ENCODE measurements at places on chromosomes 6 and 20.

GRCh38 chr6:111986651-111987050 lies 67.3 kb upstream of the CCN6 start:
- DNase-seq, result no peak

DNA sequence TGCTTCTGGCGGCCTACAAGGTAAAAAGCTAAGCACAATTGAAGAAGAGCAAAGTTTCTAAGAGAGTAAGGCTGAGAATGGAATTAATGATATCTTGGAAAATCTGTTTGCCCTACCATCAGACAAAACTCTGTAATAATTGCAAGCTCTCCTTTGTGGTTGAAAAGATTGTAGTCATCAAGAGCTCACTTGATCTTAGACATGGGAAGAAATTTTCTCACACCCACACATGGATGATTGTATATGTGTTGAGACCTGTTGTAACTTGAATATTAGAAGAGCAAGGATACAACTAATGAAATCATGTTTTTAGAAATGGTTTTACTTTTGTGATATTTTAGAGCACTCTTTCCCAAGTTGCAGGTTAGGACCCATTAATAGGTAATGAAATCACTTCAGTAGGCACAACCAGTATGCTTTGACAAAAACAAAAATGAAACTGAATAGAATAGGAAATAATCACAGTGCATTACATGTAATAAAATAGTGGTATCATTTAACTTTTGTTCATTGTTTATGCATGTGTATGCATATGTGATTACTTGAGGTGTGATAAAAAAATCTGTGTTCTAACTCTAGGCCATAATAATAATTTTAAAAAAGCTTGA lies 14.0 kb downstream of the DCBLD1 start:
- no peak for DNase-seq

- DNase-seq, result no peak
These were observed 293.7 kb upstream of the TCF21 start for GRCh38 chr6:133595111-133595761.

DNA sequence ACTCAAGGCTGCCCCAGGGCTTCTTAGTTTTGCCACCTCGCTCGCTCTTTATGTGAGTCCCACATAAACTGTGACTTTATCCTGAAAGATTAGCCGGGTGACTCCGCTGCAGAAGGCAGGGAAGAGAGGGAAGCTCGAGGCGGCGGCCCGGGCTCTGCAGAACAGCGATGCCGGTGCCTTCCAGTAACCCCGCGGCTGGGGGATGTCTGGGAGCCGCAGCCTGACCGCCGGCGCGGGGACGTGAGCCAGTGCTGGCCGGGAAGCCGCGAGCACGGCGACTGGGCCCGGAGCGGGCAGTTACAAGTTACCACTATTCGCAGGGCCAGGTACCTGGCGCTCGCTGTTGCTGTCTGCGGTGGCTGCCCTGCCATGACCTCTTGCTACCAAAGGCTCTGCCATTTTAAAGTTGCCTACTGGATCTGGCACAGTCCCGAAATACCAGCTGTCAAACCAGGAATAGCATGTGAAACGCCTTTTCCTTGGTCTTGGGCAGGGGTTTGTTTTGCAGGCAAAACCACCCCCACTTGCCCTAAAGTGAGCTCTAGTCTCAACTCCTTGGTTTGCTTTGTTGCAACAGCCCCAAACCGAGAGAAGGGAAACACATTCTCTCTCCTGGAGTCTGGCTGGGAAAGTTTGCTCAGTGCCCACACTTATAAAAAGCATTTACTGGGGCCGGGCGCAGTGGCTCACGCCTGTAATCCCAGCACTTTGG lies 124.0 kb upstream of the SLC2A12 start:
- peak; percentile 22 for DNase-seq

DNA sequence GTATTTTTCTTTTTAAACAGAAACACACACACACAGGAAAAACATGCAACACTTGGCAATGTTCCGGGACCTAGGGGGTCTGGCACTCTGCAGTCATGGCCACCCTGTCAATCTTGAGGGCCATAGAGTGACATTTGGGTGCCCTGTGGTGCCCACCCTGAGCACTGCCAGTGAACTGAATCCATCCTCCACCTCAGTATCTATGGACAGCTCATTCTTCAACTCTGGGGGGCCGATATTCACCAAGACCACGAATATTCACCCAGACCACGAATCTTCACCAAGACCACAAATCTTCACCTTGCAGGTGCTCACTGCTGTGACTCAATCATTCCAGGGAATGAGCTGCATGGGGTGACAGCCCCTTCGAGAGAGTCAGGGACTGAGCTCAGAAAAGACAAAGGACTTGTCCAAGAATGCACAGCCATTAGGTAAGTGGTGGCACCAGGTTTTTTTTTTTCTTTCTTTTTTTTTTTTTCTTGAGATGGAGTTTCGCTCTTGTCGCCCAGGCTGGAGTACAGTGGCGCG lies 19.1 kb downstream of the SNAI1 start:
- no peak for DNase-seq

DNA sequence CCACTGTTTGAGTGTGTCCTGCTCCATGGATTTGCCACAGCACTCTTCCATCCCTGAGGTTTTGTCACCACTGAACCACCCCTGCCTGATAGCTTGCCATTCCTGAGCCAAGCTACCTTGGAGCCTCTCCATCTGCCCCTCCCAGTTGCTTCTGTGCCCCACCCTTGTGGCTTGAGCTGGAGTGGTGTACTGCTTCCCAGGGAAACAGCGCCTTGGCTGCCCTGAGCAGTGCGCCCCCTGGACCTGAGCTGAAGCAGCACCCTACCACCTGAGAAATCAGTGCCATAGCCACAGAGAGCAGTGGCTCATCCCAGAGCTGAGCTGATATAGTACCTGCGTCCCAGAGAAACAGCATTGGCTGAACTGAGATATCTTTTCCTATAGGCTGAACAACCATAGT lies 40.3 kb downstream of the IL22RA2 start:
- no peak for DNase-seq

DNA sequence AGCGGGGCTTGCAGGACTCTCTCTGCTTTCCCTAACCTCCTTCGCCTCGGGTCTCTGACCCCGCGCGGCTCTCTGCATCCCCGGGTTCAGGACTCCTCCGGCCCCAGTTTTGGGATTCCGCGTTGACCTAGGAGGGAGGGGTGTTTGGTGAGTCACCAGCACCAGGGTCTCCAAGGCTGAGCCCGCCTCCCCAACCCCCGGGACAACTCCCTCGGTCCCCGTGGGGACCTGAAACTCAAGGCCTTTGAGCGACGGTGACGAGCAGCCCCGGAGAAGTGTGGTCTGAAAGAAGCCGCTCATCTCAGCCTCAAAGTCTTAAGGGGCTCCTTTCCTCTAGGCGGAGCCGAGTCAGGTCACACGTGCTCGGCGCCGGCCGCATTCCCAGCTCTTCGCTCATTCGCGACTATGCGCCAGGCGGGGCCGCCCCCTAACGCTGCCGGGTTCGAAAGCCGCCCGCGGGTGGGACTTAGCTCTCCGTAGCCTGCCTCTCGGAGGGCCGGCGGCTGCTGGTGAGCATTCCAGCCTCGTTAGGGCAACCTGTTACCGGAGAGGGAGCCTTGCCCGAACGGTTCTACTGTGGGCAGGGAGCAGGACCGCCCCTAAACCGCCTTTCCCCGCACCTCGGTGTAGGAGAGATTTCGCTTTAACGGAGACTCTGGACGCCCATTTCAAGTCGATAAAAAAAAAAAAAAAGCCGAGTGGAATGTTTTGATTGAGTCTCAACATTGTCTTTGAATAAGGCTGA lies 3.0 kb upstream of the PRDM13 start:
- peak; percentile 73 for DNase-seq

- peak; percentile 8 for DNase-seq
These were observed 225.0 kb downstream of the ALDH8A1 start for GRCh38 chr6:134724771-134725340.

DNA sequence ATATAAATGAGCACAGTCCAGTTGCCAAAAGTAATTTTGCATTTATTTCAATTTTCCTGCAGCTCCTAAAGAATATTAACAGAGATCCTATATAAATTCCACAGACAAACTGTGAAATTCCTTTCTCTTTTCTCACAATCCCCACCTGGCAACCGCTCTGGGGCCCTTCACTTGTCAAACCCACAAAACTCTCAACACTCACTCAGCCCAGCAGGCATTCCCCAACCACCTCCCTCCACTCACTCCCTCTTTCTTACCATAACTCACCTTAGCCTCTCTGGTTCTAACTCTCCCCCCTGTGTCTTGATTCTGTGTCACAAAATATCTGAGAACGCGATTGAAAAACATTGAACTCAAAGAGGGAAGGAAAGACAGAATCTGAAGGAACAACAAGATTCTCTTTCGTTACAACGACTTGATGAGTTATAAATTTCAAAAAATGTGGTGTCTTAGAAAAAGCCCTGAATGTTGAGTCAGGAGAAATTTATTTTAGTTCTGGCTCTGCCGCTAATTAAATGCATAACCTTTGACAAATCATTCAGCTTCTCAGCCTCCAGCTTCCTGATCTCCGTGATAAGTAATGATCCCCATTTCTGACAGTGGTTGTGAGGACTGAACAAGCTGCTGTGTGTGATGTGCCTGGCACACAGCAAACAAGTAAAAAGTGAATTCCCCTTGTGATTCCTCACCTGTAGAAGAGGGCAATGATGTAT lies 87.9 kb downstream of the UNC5CL start:
- DNase-seq, result no peak

DNA sequence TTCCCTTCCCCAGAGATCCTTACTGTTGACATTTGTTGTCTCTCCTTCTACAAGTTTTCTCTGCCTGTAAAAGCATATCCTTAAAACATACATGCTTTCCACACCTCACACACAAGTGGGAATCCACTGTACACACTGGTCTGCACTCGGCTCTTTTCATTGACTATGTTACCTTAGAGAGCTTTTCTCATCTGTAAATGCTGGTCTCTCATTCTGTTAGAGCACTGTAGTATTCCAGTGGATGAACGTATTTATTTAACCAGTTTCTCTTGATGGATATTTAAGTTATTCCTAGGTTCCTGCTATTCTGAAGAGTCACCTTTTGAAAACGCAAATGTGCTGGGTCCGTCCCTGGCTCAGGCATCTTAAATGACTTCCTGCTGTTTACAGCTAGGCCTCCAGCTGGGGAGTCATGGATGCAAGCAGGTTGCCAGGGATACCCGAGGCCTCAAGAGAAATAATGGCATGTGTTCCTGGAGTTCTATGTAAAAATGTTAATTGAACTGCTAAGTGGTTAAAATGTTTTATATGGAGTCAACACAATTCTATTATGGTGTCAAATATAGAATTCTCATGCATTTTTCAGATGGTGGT lies 61.1 kb upstream of the TGM3 start:
- peak; percentile 37 for DNase-seq

GRCh38 chr6:15751721-15752350 lies 89.0 kb upstream of the DTNBP1 start:
- peak; percentile 8 for DNase-seq

GRCh38 chr6:129680633-129681032 lies 29.3 kb downstream of the ARHGAP18 start:
- DNase-seq, result no peak

- peak; percentile 88 for DNase-seq
These were observed 5.6 kb upstream of the ADGRF1 start for GRCh38 chr6:47047479-47048407.

- DNase-seq, result peak; percentile 30
These were observed 47.8 kb upstream of the NRSN1 start for GRCh38 chr6:24078200-24078599.

- DNase-seq, result no peak
These were observed 2.0 kb upstream of the RAET1G start for GRCh38 chr6:149924933-149925252.

All from DMS53 (cell line).